ENCODE measurements at places on chromosomes 2 and 18.

DNA sequence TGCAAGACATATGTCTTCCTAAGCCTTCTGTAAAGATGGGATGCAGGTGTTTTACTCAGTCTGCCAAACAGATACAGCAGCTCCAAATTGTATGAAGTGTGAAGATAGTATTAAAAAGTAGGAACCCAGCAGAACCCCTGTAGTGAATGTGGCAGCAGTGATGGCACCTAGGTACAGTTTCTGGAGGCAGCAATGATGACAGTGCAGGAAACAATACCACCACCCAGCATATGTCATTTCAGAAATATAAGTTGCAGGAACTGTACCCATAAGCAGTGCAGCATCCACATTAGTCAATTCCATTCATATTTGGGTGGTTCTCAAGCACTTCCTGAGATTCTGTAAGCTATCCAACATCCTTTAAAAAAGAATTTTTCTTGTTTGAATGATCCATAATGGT, 46.7 kb upstream of the ATP5MC3 start:
- no peak for DNase-seq

DNA sequence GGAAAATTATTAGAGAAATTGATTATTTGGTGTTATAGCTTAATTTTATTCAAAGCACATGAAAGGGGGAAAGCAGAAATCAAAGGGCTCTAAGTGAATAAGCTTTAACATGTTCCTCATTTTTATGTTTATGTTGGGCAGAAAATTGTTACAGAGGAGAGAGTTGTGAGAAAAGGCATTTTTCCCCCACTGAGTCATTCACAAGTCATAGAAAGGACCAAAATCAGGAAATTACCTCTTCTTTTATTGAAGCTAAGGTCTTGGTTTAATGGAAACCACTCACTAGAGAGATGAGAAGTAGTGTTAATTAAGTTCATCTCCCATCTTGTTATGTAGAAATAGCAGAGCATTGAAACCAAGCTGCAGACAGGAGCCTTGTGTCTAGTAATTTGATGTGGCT, 175.3 kb upstream of the THUMPD2 start:
- no peak for DNase-seq

GRCh38 chr2:19796035-19796695, 105.6 kb downstream of the TTC32 start:
- DNase-seq: no peak

DNA sequence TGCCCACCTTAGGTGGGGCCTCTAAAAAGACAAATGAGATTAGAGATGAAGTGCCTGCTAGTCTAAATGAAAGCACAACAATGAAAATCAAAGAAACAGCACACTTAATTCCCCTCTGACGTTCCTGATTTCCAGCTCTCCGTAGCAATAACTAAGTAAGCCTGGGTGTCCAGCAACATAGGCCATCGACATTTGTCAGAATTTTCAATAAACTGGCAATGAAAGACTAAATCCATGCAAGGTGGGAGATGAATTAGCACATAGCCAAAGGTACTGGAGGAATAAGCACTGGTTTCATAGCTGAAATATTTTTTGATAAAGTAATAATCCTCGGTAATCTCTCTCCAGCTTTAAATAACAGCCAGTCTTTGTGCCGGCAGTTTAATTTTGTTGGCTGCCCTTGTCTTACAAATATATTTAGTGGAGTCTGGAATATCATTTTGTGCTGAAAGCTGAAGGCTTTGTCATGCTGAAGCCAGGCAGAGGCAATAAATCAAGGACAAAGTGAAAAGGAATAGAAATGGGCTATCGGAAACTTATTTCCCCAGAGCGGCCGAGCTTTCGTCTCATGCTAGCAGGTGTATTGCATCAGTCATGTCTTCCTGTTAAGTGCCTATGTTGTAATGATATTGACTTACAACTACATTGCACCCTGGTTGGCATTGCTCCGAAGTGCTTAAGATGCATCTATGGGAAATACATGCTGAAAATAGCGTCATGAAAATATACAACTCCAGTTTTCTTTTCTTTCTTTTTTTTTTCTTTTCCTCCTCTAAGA, 790.1 kb downstream of the CNTNAP5 start:
- DNase-seq: peak; percentile 38

- no peak for DNase-seq
Observed at GRCh38 chr2:2875296-2875695, 502.3 kb downstream of the EIPR1 start.

- no peak for DNase-seq
Observed at GRCh38 chr2:106257135-106257534, 63.0 kb upstream of the UXS1 start.

- DNase-seq: peak; percentile 79
Observed at GRCh38 chr2:18408638-18409037, 151.8 kb downstream of the RDH14 start.

DNA sequence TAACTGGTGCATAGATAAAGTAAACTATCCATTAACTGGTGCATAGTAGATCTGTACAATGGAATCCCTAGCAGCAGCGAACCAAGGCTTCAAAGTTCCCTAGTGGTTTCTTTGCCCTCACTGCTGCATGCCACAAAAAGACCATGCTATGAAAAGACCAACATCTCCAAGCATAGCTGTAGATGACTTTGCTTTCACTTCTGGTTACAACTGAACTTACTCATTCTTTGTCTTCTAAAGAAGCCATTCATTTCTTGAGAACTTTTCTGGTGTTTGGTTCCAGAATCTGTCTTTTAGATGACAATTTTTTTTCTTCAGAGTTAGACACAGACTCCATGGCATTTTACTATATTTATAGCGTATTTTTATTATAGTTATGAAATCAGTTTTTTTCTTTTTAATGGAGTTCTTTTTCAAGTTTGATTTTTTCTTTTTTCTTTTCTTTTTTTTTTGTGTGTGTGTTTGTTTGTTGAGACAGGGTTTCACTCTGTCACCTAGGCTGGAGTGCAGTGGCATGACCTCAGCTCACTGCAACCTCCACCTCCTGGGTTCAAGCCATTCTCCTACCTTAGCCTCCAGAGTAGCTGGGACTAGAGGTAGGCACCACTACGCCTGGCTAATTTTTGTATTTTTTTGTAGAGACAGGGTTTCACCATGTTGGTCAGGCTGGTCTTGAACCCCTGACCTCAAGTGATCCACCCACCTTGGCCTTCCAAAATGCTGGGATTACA, 63.6 kb downstream of the SLC35F5 start:
- DNase-seq: no peak

DNA sequence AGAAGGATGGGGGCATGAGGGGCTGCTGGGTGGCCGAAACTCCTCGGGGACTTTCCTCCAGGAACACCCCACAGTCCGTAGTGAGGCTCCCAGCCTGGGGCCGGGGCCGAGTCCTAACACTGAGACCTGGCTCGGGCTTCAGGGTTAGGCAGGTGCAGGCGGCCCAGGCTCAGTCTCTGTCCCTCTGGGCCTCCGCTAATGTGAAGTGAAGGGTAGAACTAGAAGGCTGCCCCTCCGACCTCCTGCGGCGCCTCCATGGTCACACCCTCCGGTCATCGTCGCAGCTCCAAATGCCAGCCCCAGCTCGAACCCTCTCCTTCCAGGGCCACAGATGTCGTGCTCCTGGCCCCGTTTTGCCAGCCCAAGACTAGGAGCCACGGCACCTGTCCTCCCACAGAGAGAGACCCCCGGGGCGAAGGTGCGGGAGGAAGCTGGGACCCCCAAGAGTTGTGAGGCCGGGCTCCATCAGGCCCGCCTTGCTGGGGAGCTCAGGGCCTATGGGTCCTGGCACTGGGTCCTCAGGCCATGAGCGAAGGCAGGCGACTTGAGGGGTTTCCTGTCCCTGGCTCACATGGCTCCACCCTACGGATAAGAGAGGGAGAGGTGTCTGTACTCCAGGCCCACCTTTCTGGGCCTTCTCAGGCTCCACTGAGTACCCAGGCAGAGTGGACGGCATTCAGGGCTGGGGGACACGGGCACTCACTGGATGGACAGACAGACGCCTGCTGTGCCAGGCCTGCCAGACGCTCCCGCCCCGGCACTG, 797 bp downstream of the ANO7 start:
- peak; percentile 14 for DNase-seq

DNA sequence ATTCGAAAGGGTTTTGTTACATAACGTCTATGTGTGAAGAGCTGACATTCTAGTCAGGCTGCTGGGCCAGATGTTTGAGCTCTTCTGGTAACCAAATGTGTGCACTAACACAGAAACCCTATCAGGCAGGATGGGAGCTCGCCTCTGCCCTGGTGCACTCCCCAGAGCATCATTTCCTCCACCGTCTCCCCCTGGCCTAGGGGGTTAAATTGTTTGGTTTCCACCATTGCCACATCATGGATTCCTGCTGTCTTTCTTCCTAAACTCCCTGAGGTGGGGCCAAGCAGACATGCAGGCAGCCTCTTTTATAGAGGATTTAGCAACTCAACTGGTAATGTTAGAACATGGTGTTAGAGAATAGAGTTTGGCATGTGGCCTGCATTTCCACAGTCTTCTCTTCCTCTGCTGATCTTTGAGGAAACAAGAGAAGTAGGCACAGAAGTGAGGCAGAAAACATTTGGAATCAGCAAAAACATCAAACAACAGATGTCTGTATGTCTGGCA, 87.3 kb downstream of the ANTXR1 start:
- no peak for DNase-seq

DNA sequence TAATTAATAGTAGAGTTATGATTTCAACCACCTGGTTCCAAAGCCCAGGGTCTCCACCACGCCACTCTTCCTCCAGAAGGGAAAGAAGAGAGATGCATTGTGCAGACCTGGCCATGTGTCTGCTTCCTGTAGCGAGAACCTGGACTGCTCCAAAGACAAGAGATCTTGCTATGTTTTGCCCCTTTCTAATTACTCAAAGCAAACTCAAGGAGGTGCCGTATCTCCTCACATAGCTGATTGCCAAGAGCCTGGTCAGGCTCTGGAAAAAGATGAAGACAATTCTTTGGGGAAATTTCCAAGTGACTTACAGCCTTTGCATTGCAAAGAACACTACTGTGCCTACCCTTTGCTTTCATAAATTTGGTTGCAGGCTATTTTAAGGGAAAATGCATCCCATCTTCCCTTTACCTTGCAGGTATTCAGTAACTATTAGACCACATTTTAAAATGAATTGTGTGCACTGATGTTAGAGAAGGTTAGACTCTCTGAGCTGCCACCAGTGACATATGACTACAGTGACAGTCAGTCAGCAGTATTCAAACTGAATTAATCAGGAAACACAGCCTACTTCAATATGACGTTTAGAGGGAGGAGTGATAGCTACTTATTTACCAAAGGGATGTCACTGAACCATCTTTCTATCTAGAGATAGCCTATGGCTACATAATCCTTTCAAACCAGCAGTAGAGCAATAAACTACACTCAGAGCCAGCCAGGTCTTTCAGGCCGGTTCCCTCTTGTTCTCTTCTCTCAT, 842.1 kb upstream of the FANCL start:
- DNase-seq: no peak

DNA sequence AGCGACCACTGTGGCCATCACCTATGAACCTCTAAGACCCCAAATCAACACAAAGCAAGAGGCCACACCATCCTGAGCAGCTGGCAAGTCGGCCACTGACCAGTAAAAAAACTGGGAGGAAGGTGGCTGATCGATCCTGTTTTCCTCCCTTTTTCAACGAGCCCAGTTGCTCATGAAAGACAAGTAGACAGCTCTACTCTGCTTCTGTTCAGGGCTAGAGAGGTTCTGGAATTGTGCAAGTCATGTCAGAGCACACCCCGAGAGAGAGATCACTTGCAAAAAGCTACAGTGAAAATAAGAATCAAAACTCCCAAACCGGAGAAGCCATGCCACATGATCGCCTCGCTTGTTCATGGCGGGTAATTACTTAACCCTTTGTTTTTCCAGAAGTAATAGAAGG, 34.6 kb downstream of the ZNF516 start:
- DNase-seq: no peak

DNA sequence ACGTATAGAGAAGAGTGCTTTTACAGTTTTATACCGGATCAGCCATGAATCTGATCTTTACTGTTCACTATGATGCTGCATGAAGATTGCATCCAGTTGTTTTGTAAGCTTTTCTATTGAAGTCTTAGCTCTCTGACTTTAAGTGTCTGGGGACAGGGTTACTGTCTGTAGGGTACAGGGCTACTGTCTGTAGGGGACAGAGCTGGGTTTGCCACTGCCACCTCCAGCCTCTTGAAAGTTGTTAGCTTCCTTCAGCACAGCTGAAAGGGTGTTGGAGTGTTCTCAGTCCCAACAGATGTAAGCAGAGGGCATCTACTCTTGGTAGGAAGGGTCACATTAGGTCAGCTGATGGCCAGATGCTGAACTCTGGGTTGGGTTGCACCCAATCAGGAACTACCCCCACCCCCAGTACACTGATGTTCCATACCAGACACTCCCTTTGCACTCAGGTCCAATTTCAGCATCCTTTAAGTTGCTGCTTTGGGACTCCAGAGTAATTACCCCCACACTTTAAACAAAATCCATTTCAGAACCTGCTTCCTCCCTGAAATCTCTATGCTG, 58.0 kb downstream of the MYL12B start:
- DNase-seq: no peak
